Left ventricle myocardium inferior (tissue), 1 donor: ENCODE measurements at places on chromosomes 4 and X.

GRCh38 chr4:80709082-80709869 lies 321.2 kb upstream of the BMP3 start:
- no peak for DNase-seq

DNA sequence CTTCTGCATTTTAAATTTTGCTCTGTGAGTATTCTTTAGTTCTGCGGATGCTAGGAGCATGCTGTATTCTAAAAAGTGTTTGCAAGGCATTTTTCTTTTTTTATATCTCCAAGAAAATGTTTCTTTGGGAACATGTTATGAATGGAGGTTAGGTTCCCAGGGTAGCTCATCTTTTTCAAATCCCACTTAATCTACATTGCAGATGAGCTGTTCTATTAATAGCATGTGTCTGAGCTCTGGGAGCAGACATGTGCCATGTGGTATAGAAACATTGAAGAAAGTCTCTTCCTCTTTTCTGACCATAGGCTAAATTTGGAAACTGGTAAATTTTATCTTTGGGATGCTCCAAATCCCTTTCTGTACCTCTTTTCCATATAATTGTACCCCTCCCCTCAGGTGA lies 23.2 kb downstream of the DIAPH2 start:
- DNase-seq, result no peak

DNA sequence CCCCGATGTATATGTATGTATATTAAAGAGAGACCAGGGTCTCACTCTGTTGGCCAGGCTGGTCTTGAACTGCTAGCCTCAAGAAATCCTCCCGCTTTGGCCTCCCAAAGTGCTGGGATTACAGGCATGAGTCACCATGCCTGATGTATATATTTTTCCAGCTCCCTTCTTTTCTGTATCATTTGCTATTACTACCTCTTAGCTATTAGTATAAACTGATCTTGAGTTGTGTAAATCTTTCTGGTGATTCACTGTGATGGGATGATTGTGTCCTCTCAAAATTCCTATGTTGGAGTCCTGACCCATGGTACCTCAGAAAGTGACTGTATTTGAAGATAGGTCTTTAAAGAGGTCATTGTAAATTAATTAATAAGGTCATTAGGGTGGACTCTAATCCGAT lies 53.1 kb downstream of the HPRT1 start:
- DNase-seq, result no peak

DNA sequence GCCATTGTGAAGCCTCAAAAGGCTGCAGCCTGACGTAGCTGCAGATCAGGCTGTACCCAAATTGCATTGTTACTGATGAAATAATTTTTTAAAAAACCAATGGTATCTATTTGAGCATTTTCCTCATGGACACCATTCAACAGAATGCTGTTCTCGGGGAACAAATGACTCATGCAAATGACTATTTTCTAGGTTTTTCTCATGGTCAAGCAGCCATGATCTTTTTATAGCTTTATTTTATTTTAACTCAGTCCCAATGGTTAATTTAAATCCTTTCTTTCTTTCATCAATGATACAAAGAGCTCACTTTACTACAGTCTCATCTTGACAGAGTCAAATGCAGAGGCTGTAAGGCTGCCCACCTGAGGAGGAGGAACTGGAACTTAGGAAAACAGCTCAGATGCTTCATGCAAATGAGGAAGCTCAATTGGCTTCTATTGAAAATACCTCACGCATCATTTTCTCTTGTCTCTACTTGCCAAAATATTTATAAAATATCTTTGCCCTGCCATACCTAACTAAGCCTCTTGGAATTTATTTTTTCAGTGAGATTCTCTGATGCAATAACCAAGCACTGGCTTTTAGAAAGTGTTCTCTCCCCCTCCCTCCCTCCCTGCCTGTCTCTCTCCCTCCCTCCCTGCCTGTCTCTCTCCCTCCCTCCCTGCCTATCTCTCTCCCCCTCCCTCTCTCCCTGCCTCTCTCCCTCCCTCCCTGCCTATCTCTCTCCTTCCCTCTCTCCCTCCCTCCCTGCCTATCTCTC lies 81.0 kb downstream of the SORBS2 start:
- DNase-seq, result no peak
